PC-3 (cell line): ENCODE measurements at places on chromosomes 13 and 19.

DNA sequence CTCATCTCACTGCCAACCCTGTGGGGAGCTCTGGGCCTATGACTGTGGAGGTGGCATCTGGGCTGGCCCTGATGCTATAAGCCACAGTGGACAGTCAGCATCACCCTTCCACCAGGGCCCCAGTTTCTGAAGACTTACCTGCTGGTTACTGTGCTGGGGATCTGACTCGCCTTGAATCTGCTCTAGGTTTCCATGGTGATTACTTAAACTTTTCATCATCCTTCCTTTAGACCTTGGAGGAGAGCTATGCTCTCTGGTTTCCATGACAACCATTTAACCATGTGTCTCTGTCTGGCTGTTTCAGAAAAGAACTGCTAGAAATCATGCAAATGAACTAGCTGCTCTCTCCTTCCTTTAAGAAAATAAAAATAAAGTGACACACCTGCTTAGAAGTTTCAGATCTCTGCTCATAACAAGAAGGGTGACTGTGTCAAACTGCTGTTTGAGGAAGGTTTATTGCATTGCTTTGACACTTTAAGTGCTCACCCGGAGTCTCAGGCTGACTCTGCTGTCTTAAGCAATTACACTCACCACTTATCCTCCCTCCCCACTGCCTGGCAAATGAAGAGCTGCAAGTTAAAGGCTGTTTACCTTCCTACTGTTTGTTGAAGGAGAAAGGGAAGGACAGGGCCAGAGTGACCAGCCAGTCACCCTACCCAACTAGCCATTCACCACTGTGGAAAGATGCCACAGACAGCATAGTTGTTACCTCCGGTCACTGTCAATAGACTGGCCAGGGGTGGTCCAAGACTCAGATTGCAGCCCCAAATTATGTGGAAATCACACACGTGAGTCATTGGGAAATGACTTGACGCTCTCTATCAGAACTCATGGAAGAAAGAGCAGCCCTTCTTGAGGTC lies 87.6 kb downstream of the HSPH1 start:
- H3K4me1 ChIP-seq = no peaks in the 10 kb centered on the region; the same call in 1 of the 2 replicates
- H3K4me3 ChIP-seq = no peak overlapping the region
- DNase-seq = no peak
- H3K36me3 ChIP-seq = no peaks in the 10 kb centered on the region
- peaks cover 25% of the 10 kb centered on the region for H3K27me3 ChIP-seq
- H3K27ac ChIP-seq = no peak overlapping the region

DNA sequence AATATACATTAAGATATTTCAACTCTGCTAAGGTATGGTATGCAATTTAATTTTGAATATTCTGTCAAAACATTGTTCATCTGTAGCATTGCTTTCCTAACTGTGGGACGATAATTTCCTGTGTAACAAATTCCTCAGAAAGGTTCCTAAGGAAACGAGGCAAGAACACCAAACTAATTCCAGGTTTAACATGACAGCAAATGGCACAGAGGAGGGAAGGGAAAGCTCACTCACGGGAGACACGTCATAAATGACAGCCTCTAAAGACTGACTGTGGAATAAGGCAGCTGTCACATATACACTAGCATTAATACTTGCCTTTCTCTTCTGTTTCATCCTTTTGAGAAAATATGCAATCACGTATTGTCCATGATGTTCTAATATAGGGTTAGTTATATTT lies 380.6 kb downstream of the LIG4 start:
- no peak for DNase-seq
- H3K27ac ChIP-seq = peak overlapping the region; percentile 71
- H3K4me3 ChIP-seq = peak overlapping the region; percentile 52; the same call in 1 of the 2 replicates
- H3K36me3 ChIP-seq = no peaks in the 10 kb centered on the region
- peaks cover 23% of the 10 kb centered on the region for H3K4me1 ChIP-seq

- H3K4me1 ChIP-seq = no peaks in the 10 kb centered on the region
- H3K27me3 ChIP-seq = no peaks in the 10 kb centered on the region
- H3K36me3 ChIP-seq = no peaks in the 10 kb centered on the region
- H3K27ac ChIP-seq = no peak overlapping the region
Measured at GRCh38 chr13:99636728-99637353, 135.6 kb downstream of the TM9SF2 start.

DNA sequence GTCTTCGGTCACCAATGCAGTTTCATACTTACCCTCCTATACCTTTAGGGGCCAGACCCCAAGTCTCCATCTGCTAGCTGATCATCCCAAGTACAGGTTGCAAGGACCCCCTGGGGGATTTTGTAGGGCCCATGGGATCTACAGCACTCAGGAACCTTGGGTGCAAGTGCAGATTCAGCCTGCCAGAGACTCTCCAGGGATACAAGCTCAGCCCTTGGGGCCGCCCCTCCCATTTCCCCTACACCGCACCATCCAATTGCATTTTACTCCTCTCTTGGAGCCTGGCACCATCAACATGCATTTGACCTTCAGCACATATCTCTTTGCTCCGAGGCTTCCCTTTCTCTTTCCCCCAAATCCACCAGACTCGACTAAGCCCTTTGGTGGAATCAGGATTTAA lies 154.7 kb upstream of the ZNF536 start:
- no peak overlapping the region for H3K27ac ChIP-seq
- no peaks in the 10 kb centered on the region for H3K27me3 ChIP-seq
- H3K4me3 ChIP-seq = no peak overlapping the region

GRCh38 chr19:15820646-15821045 lies 5.2 kb upstream of the OR10H1 start:
- H3K36me3 ChIP-seq = no peaks in the 10 kb centered on the region
- no peak overlapping the region for H3K27ac ChIP-seq
- H3K4me3 ChIP-seq = no peak overlapping the region
